ENCODE measurements at places on chromosomes 1 and 21.

- no peak for DNase-seq
Measured at GRCh38 chr1:46552357-46553237, 1.1 kb upstream of the KNCN start.

DNA sequence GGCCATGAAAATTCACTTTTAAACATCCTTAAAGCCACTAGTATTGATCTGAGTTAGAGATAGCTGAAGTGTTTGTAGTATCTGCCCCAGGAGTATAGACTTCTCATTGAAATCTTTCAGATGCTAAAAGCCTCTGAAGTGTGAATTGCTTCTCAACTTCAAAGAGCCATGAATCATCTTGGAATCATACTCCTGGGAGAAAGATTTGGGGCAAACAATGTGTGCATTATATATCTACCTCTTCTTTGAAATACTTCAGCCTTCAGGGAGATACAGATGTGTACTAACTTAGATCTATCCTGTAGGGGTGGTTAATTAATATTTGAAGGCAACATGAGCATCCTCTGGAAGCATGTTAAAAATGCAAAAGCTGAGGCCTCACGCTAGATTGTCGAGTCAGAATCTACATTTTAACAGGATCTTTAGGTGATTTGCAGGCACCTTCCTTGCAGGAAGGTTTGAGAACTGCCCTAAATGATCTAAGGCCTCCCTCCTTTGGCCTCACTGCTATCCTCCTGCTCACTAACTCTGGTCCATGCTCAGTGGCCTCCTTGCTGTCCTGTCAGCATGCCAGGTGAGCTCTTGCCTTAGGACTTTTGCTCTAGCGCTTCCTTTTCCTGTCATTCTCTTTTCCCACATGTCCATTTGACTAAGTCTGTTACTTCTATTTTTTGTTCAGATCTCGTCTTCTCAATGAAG lies 6.0 kb upstream of the SCYL3 start:
- no peak for DNase-seq

DNA sequence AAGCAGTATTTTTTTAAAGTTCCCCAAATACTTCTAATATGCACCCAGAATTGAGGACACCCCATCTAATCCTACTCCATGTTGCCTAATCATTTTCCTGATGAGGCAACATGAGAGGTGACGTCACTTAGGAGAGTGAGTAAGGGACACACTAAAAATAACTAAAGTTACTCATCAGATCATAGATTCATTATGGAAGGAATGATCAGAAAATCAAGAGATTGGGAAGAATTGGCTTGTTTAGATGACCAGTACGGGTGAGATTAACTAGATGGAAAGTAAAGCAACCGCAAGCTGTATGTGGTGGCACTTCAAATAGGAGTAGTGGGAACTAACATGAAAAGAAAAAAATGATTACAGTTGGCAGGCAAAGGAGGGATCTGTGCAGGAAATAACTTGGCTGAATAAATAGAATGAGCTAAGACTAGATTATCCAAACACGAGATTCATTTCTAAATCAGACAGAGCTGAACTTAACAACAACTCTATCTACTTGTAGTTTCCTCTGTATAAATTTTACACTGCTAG lies 61.4 kb upstream of the CXADR start:
- DNase-seq: no peak

- DNase-seq: peak; percentile 32
Measured at GRCh38 chr1:234987415-234988154, 141.1 kb downstream of the TOMM20 start.

- DNase-seq: no peak
Measured at GRCh38 chr1:49229555-49229954, 452.9 kb upstream of the BEND5 start.

DNA sequence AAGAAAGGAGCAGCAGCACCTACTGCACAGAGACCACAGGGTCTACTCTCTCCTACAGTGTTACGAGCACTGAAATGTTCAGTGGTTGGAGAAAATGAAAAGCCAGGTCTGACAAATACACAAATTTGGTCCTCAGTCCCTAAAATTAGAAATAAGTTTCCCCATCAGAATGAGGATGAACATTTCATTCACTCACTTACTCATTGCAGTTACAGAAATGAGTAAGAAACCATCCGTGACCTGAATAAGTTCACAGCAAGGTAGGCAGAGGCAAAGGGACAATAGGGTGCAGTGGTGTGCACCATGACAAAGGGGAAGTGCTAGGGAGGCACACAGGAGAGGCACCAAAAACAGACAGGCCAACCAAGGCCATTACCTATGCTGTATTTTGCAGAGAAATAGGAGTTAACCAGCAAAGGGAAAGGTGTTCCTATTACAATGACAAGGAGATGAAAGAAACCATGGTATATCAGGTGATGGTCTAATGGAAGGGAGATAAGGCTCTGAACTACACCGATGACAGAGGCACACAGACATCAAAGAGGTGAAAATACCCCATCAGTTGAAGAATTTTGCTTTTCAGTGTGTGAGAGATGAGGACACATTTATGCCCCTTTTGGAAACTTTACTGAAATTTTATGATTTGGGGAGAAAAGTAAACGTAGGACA lies 29.4 kb downstream of the VAV3 start:
- no peak for DNase-seq

GRCh38 chr1:165644064-165644735 lies 13.2 kb downstream of the MGST3 start:
- no peak for DNase-seq

GRCh38 chr21:34852448-34852847 lies 183.7 kb downstream of the CLIC6 start:
- DNase-seq: no peak

- DNase-seq: no peak
Measured at GRCh38 chr1:109603229-109603628, 16.2 kb downstream of the GNAT2 start.

GRCh38 chr21:27796106-27796505 lies 829.2 kb upstream of the ADAMTS5 start:
- DNase-seq: no peak

DNA sequence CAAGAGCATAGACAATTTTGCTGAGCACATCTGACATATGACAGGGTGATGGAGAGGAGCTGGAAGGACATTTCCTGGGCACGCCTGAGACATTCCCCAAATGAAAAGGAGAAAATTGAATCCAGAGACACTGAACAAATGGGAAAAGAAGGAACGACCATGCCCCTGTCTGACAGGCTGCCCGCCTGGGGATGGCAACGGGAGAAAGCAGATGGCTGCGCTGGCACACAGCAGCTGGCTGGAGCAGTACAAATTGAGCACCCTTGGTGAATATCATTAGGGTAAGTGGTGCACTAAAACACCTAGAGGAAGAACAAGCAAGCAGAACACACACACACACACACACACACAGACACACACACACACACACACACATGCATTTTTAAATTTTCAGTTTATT lies 174.3 kb upstream of the DUSP10 start:
- DNase-seq: no peak

- no peak for DNase-seq
Measured at GRCh38 chr1:41673378-41673777, 188.9 kb upstream of the EDN2 start.

DNA sequence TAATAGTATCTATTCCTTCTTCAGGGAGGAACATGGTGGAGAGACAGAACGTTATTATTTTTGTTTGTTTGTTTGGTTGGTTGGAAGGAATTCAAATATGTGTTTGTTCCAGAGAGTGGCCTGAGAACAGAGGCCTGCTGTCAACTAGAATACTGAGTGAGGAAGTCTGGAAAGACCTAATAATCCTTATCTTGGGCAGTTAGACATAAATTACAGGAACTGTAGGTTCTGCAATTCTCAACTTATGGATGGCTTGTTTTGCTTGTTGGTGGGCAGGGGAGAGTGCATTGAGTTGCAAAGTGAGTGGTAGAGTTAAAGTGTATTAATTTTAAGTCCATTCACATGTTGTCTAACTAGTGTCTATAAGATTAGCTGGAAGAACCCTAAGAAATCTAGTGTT lies 197.6 kb downstream of the BACH1 start:
- no peak for DNase-seq

DNA sequence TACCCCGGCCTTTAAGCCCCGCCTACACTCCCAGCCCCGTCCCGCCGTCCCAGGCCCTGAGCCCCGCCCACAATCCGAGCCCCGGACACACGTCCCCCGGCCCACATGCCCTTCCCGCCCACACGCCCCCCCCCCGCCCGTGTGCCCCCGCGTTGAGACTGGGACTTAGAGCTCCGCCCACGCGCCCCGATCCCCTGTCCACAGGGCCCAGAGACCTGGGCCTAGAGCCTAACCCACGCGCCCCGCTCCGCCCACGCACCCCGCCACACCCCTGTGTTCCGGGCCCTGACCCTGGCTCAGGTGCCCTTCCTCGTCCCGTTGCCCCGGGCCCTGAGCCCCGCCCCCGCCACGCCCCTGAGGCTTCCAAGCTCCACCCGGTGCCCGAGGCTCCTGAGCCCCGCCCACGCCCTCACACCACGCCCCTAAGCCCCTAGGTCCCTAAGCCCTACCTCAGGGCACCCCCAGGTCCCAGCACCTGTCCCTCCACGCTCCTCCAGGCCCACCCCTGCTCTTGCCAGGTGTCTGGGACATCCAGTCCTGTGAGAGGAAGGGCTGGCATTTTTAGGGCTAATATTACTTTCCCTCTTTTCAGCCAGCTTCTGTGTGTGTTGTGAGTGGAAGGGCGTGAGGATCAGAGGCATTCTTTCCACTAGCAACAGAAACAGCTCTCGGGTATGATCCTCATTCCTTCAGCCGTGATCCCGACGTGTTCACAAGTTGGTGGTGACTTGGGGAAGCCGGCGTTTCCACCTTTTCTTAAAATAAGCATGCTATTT lies 552 bp upstream of the GPR157 start:
- peak; percentile 66 for DNase-seq

GRCh38 chr1:20291645-20292084 lies 990 bp downstream of the VWA5B1 start:
- DNase-seq: no peak

GRCh38 chr1:55050283-55050682 lies 10.9 kb downstream of the PCSK9 start:
- no peak for DNase-seq

DNA sequence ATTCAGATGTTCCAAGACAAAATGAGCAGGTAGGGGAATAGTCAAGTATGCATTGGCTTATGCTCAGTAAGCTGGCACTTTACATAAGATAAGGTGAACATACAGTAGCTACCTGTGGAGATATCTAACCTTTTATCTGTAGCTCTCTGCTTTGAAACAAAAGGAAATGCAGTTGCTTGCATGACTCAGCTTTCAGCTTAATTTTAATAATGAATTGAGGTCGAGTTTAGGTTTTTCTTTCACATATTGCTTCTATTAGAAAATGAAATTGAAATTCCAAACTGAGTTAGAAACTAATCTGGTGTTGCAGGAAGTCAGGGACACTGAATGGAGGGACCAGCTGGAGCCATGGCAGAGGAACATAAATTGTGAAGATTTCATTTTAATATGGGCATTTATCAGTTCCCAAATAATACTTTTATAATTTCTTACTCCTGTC lies 8.3 kb downstream of the FRRS1 start:
- no peak for DNase-seq

- DNase-seq: no peak
Measured at GRCh38 chr1:9593492-9594465, 5.1 kb downstream of the TMEM201 start.

DNA sequence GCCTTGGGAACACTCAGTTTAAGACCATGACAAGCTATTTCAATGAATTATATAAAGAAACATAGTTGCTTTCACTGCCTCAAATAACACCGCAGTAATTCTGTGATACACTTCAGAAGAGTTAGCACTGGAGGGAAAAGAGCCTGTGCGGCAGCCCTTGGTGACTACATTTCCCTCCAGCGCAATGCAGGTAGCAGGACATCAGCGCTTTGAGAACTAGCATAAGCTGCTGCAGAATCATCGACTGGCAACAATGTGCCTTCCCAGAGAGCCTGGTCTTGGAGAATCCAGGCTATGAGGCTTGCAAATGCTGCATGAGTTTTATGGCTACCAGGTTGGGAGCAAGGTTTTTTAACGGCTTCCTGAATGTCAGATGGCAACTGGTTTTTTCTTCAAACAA lies 7.5 kb downstream of the NRIP1 start:
- DNase-seq: no peak

DNA sequence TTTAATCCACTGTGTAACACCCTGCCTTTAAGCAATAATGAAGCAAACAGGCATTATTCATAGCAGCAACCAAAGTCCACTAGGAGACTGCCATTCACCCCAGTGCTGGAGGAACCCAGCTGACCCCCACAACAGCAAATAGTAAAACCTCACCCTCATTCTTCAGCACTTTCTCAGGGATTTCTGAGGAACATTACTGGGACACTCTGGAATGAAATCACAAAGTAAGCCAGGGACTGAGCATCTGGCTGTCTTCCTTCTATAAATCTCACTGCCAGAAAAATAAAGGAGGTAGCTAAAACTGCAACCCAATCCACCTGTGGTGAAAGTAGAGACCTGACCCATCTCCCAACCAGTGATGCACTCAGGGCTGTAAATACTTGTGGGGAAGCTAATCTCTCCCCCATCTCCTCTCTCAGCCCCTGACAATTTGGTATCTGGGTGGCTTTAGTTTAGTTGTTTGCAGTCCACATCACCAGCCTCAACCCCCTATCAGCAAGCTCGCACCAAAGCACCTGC lies 47.1 kb downstream of the COL6A1 start:
- no peak for DNase-seq

- no peak for DNase-seq
Measured at GRCh38 chr1:1069711-1070676, 4.1 kb downstream of the RNF223 start.

GRCh38 chr1:237018896-237019295 lies 14.7 kb upstream of the MT1HL1 start:
- DNase-seq: no peak

DNA sequence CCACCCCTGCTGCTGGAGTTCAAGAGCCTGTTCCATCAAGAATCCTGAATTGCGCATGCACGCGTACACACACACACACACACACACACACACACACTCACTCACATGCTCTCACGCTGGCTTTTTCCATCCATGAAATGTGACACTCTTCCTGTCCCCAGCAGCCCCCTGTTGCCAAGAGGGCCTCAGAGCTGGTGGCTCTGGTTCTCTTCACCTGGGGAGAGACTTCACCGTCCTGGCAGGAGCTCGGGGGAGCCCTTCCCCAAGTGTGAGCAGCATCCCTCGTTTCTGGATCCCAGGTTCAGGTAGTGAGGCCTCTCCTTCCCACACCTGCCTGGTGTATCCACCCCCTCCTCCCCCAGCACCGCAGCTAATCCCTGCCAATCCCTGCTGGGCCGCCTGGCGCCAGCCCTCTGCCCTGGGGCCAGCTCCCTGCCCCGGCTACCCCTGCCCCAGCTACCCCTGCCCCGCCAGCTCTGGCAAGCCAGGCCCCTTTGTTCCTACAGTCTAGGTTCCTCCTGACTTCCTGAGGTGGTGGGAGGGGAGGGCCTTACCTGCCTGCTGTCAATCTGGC lies 9.9 kb downstream of the PLOD1 start:
- no peak for DNase-seq

- no peak for DNase-seq
Measured at GRCh38 chr1:192869308-192869940, 60.6 kb downstream of the RGS2 start.

GRCh38 chr1:31029026-31029425 lies 36.5 kb downstream of the PUM1 start:
- no peak for DNase-seq

DNA sequence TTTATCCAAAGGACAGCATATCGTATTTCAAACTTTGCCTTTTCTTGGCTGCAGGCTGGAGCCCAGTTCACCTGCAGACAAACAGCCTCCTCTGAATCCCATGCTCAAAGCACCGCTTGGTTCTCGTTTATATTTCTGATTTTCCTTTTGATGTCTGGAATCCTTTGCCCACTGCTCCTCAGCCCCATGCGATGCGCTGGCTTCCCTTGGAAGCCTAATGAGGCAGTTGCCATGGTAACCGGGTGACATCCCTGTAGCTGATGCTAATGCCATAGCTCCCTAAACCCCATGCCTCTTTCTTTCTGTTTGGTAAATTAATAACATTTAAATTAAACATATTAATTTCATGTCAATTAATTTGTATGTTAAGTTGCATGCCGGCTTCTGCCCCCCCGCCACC lies 327.1 kb downstream of the PRDM2 start:
- DNase-seq: no peak

All from NCI-H1048 (cell line).